NCI-H1436 treated with DMSO at 0.1 percent for 48 hours (cell line): ENCODE measurements at places on chromosomes 3 and 15.

GRCh38 chr3:42591811-42592210 lies 1.2 kb downstream of the SS18L2 start:
- DNase-seq, result no peak

- no peak for DNase-seq
Measured at GRCh38 chr3:31043184-31043819, 148.8 kb upstream of the GADL1 start.

DNA sequence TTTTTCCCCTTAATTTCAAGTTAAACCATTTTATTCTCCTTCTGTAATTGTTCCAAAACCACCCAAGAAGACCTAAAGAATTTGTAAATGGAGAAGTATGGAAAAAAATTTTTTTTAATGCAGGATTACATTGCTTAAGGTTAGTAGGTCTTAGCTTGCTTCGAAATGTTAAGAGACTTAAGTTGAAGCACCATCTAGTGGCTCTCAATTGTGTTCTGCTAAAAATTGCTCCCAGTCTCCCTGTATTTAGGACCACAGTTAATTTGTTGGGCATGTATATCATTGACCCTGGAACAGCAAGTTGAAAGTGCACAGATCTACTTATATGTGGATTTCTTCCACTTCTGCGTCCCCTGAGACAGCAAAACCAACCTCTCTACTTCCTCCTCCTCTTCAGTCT lies 32.4 kb downstream of the CD200R1L start:
- DNase-seq, result no peak

DNA sequence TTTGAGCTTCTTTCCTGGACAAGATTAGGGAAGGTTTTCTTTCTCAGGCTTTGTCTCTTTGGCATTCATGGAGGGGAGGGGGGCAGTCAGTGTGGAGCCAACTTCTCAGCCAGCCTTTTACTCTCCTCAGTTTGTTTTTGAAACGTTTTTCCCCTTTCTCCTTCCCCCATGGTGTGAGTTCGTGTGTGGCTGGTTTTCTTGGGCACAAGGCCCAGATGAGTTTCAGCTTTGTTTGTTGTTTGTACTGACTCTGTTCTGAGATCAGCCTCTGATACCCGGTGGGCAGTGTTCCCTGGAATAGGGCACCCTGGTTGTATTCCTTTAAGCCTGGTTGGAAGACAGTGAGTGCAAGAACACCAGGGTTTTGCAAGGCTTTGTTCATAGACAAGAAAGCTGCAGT lies 168.2 kb upstream of the RARB start:
- no peak for DNase-seq

- no peak for DNase-seq
Measured at GRCh38 chr15:27095886-27096624, 125.1 kb downstream of the GABRG3 start.

- DNase-seq, result no peak
Measured at GRCh38 chr3:188209034-188209433, 55.1 kb downstream of the LPP start.

DNA sequence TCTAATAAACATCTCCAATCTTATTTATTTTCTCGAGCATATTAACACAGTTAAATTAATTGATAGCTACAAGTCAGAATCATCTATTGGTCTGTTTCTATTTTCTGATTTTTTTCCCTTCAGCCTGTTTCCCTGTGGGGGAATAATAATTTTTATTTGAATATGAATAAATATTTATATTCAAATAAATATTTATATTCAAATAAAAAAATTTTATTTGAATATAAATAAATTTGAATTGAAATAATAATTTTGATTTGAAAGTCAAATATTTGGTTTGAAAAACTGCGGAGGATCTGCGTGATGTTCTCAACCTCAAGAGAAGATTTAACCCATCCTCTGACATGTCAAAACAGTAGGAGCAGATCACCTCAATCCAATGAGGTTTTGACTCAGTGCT lies 380.1 kb upstream of the MEIS2 start:
- no peak for DNase-seq

DNA sequence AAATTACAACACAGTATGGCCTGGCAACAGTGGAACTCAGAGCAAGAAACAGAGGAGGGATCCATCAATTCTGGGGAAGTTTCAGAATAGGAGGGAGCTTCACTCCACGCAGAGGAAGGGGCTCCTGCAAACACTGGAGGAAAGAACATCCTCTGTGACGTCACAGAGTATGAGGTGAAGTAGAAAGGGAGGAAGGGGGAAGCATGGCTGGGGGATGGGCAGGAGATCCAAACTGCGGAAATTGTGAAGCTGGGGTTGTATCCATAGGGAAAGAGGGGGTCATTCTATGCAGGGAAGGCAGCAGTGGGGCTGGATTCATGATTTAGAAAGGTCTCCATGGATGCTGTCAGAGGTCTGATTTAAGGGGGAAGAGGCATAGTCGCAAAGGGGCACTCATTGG lies 8.3 kb upstream of the SCN10A start:
- no peak for DNase-seq

- DNase-seq, result no peak
Measured at GRCh38 chr15:70100474-70101341, 3.0 kb upstream of the TLE3 start.

DNA sequence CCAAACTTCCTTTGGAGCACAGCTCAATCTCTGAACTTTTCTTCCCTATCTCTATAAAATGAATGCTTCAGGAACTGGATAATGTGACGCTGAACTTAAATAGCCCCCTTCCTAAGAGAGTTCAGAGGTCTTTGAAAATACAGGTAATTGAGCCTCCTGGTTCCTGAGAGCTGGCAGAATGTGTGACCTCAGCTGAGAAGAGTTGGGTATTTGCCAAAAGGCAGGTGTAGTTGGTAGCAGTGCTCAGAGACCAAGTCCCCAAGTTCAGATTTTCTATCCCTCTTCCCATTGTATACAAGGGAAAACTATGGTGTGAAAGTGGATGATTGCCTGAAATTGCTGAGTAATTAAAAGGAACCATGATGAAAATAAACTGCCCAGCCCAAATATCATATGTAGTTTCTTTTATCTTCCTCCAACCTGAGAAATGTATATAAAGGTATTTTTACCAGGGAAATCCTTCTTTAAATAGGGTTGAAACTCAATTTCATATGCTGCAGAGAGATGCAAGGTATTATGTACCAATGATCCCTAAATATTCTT lies 154.6 kb upstream of the ICE2 start:
- no peak for DNase-seq

GRCh38 chr15:62079594-62079993 lies 12.8 kb downstream of the C2CD4A start:
- no peak for DNase-seq

DNA sequence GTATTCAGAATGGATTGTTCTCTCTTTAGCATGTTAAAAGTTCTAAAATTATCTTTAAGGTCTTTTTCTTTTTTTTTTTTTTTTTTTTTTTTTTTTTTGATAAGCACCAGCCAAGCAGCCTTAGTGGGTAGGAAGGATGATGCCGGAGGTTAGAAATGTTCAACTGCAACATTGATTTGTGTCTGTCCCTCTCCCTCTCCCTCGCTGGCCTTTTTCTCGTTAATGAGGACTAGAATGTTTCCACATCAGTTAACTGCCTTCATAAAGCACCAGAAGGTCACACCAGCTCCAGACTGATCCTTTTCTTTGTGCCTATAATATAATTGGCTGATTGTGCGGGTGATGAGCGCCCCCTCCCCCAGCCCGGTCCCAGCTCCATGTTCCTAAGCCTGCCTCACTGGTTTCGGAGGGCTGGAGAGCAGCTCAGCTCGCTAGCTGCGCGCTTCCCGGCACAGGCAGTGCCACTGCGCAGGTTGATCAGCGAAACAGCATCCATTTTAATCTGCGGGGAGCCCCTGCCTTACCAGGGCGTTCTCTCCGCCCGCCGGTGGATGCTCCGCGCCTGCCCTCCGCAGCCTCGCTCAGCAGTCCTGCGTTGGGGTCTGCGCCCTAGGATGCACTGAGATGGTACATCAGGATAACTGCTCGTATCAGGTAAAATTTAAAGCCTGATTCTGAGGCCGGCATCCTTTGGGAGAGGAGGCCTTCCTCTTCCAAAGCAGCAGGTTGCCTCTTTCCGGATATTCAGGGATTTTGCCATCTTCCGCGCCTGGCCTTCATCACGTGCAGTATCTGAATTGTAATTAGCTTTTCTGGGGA lies 148.9 kb upstream of the IL12A start:
- DNase-seq, result no peak

GRCh38 chr15:41517895-41518449 lies 4.3 kb upstream of the LTK start:
- DNase-seq, result no peak

GRCh38 chr3:140096037-140096436 lies 161.1 kb downstream of the CLSTN2 start:
- DNase-seq, result no peak
